ENCODE measurements at places on chromosomes 5 and 9.

GRCh38 chr9:136840877-136841645 lies 1.2 kb upstream of the AJM1 start:
- peak; percentile 62 for DNase-seq

- no peak for DNase-seq
Observed at GRCh38 chr9:128333451-128333869, 6.9 kb upstream of the SLC27A4 start.

GRCh38 chr5:175560011-175560410 lies 81.7 kb downstream of the SFXN1 start:
- no peak for DNase-seq

- no peak for DNase-seq
Observed at GRCh38 chr5:133323494-133324457, 272.0 kb downstream of the HSPA4 start.

GRCh38 chr5:61896811-61897210 lies 409.2 kb upstream of the KIF2A start:
- no peak for DNase-seq

DNA sequence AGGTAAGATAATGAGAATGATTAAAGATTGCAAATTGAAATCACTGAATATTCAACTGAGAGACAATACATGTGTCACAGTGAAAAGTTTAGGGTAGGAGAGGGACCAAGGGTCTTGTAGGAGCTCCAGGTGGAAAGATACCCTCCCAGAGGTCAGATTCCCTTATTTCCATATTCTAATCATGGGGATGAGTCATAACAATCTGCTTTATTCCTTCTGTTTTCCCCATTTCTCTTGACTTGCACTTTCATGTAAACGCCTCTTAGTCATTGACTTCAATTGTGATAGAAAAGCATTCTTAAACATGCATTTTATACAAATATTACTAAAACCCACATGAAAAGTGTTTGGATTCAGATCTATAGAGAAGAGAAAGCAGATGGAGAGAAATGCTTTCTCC lies 81.3 kb upstream of the CTSL start:
- DNase-seq = no peak

- DNase-seq = no peak
Observed at GRCh38 chr5:137126829-137127228, 372.3 kb downstream of the SPOCK1 start.
